ENCODE measurements at places on chromosomes 6 and 20.

GRCh38 chr6:55009131-55009530, 162.6 kb downstream of the FAM83B start:
- DNase-seq = no peak

GRCh38 chr6:56372406-56372995, 125.1 kb upstream of the COL21A1 start:
- DNase-seq = no peak

DNA sequence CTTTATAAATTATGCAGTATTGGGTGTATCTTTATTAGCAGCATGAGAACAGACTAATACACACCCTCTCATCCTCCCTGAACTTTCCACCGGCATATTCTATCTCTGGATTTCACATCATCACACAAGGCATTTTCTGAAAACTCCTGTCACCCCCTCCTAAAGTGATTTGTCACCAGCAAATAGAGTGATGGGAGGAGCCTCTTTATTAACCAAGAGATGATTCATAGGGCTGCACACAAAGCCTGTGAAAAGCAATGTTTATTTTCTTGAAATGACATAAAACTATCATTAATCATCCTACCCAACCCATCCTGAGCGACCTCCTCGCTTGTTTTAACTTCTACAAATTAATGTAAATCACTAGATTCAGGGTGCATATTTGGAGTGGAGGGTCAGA, 394.7 kb upstream of the SULF2 start:
- no peak for DNase-seq

- no peak for DNase-seq
These were observed 13.5 kb upstream of the XRN2 start for GRCh38 chr20:21289651-21290050.

- DNase-seq = no peak
These were observed 522.4 kb downstream of the HDGFL1 start for GRCh38 chr6:23091795-23092194.

- no peak for DNase-seq
These were observed 6.1 kb upstream of the ULBP2 start for GRCh38 chr6:149935668-149936067.

GRCh38 chr6:119501798-119502483, 152.4 kb upstream of the MAN1A1 start:
- no peak for DNase-seq

GRCh38 chr6:465531-466348, 74.2 kb downstream of the IRF4 start:
- no peak for DNase-seq

GRCh38 chr6:27388293-27389197, at the start of gene ZNF391:
Gene ZNF391, plus strand, starts transcription at chr6:27388759. Its CDS starts 11,612 bp downstream, at chr6:27400371.
- peak; percentile 55 for DNase-seq

GRCh38 chr6:110232450-110232849, 52.2 kb downstream of the CDC40 start:
- DNase-seq = no peak

DNA sequence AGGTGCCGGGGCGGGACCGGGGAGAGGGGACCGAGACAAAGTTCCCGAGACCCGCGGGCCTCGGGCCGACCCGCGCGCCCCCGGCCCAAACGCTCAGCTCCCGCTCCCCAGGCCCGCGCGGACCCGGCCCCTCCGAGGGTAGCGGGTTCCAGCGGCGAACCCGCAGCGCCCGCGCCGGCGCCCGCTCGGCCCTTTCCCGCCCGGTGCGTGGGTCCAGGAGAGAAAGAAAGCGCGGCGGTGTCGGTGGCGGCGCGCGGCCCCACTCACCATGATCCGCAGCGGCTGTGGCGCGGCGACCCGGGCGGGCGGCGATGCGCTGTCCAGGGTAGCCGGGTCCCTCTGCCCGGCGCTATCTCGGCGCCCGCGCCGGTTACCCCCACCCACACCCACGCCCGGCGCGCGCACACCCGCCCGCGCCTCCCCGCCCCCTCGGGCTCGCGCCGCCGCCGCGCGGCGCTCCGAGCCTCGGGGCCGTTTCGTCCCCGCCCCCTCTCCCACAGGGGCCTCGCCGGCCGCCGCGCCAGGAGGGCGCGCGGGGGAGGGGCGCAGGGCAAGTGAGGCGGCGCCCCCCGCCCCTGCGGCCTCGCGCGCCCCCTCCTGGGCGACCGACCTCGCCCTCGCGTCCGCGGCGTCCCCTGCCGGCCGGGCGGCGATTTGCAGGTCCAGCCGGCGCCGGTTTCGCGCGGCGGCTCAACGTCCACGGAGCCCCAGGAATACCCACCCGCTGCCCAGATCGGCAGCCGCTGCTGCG, at the start of gene ELOVL2:
Gene ELOVL2 (minus strand): TSS at position 345 of the 751 bp plus-strand sequence. CDS start 75 bp downstream, at position 270.
- peak; percentile 3 for DNase-seq

DNA sequence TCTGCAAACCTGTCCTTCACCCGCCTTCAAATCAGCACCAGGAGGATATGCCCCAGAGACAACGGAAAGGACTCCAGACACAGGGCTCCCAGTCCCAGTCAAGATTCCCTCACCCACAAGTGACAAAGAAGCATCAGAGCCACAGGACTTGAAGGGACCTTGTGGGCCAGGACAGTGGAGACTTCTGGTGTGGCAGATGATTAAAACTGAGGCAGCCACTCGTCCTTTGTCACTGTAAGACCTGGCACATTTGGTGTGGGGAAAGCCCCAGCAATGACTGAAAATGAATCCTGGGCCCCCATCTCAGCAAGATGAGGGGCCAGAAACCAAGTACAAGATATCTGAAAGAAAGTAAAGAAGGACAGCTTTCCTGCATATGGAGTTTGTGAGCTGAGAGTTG, 15.6 kb upstream of the GMPR start:
- no peak for DNase-seq

DNA sequence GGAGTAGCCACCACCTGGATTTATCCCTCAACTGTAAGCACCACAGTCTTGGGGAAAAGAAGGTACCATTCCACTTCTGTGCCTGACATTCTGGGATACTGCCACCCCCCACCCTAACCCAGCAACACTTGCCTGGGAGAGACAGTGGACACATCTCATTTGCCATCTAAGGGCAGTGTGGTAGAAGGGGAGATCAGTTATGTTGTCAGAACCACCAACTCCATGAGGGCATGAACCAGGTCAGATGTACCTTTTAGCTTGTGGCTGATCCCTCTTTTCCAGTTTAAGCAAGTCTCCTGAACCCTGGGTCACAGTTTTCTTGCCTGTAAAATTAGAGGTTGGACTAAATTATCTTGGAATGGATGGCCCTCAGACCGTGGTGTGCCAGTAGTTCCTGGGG, 165.5 kb downstream of the SCP2D1 start:
- DNase-seq = no peak

- no peak for DNase-seq
These were observed 55.1 kb downstream of the KIAA0408 start for GRCh38 chr6:127404133-127404532.
